ENCODE measurements at places on chromosomes 2 and 18.
A peak's percentile ranks its signal among the peaks of the same experiment; 100 is the strongest.

GRCh38 chr2:212904646-212905045 lies 246.8 kb downstream of the IKZF2 start:
- DNase-seq: no peak

DNA sequence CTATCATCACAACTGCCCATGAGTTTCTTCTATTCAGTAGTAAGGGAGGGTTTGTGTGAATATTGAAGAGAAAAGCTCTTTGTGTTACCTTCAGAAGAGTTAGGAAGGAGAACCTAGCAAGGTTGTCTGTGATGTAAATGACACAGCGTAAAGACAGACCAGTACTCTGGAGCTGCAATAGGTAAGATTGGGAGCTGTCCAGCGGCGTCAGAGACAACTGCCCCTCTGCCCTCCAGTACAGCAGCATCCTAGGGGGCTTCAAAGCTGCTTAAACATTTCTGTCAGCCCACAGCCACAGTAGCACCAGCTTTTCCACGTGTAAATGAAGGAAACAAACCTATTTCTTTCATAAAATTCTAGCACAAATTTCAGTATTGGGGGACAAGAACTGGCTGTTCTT lies 34.5 kb downstream of the NYAP2 start:
- DNase-seq: no peak

DNA sequence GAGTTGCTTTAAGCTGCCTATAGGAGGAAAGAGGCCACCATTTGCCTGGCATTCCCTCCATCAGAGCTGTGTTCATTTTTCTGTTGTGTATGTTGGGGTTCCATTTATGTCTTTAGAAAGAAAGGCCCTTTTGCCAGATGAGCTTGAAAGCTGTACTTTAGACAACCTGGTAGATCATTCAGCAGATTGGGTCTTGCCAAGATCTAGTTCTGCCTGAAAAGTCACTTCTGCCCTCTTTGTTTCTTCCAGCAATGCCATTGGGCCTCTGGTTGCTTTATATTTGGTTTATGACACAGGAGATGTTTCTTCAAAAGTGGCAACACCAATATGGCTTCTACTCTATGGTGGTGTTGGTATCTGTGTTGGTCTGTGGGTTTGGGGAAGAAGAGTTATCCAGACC lies 14.4 kb downstream of the SLC20A1 start:
- no peak for DNase-seq

DNA sequence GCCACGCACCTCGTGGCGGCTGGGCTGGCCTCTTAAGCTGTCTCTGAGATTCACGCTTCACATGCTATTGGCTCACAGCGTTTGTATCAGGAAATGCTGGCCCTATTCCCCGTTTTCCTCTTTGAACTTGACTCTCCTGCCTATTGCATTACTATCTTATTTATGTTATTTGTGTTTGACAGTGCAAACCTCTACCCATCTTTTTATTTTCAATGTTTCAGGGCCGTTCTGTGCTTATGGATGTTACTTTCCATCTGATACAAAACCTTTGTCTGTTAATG lies 149.9 kb upstream of the TWIST2 start:
- no peak for DNase-seq

DNA sequence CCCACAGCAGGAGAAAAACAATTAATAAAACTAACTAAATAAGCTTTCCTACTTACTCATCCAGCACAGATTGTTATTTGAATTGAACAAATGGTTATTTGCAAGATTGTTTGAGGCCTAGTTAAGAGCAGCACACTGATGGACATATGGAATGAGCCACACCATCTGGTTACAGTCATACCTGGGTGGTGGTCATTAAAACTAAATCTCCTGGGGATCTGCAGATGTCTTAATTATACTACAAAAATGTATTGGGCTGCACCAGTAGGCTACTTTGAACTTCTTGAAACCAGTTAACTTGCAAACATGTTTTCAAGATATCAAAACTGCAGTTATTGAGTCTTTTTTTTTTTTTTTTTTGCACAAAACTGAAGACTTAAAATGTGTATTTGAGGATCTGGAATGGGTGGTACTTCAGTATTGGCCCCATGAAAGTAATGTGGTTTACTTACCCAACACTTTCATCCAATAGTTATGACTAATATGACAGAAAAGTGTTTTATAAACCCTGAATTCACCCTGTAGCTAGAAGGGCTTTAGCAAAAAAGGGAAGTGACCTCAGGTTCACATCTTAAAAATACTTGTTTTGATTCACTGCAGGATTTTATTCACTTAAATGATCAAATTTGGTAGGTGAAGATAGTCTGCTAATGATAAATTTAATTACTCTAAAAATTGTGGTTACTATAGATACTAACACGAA lies 10.8 kb downstream of the AGFG1 start:
- no peak for DNase-seq

- no peak for DNase-seq
Observed at GRCh38 chr2:240209493-240209892, 69.0 kb upstream of the OTOS start.

GRCh38 chr2:109452318-109453305 lies 161.2 kb downstream of the SEPTIN10 start:
- DNase-seq: no peak

GRCh38 chr2:237604960-237605359 lies 14.4 kb upstream of the RAB17 start:
- DNase-seq: no peak

DNA sequence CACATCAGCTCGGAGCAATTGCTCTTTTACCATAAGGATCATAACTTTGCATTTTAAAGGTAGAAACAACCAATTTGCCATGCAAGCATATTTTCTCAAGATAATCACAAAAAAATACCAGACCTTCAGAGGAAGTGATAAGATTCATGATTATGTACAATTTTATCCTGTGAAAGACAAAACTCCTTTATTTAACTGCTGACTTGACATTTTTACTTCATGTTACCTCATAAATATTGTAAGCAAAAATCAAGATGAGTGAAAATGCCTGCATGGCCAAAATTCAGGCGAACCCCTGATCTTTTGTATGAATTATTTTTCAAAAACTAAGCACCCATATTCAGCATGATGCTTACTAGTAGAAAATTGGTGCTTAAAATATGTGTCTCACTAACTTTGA lies 246.4 kb downstream of the CD226 start:
- DNase-seq: no peak

DNA sequence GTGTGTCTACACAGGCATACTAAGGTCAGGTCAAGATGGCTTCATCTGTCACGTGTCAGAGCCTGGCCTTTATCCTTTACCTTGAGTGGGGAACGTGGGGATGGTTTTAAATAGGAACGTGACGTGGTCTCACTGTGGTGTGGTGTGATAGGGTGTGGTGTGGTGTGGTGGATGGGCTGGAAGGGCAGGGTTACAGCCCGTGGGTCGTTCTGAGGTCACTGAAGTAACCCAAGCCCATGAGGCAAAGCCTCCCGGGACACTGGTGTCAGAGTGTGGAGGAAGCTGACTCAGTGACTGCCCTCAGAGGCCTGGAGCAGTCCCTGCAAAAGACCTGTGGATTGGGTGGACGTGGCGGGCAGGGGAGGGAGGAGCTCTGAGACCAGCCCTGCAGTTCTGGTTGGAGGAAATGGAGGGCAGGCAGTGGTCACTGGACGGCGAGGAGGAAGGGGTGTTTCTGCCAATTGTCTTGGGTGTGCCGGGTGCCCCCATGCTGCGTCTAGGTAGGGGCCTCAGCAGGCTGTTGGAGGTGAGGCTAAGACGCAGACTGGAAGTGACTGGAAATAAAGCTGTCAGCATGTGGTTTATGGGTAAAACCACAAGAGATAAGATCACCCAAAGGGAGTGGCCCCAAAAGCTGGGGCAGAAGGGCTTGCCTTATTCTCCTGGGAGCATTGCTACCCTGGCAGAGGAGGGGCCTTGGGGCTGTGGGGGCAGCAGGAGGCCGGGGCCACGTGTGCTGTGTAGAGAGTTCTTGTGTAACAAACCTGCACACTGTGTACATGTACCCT lies 84.8 kb downstream of the SH3RF3 start:
- peak; percentile 42 for DNase-seq

DNA sequence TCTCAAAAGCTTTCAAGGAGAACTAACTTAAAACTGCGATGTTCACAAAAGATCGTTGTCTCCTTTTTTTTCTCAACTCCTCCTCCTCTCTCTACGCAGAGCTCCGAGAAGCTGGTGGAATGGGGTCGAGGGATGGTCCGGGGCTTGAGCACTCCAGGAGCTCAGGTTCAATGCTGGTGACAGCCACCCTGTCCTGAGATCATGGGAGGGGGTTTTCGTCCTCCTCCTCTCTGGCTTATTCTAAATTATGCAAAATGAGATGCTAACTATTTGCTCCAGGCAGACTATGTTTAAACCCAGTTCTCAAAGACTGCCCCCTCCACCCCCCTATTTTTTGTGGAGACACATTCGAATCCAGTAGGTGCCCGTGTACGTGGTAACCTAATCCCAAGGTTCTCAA lies 11.8 kb downstream of the TSHZ1 start:
- no peak for DNase-seq

DNA sequence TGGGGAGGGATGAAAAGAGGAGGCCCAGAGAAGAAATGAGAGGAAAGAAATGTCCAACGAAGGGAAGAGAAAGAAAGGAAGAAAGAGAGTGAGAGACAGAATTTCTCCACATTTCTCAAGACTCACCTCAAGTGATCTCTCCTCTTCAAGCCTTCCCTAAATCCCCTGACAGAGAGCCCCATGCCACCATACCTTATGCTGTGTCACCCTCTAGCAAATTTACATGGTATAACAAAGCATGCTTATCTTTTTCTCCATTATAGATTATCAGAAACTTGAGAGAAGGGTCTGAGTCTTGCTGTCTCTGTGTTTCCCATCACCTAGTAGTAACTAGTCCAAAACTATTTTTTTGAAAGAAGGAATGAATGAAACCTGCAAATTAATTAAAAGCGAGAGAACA lies 1208.4 kb downstream of the DPP10 start:
- DNase-seq: no peak

GRCh38 chr2:128316777-128317180 lies 1.9 kb downstream of the HS6ST1 start:
- no peak for DNase-seq

DNA sequence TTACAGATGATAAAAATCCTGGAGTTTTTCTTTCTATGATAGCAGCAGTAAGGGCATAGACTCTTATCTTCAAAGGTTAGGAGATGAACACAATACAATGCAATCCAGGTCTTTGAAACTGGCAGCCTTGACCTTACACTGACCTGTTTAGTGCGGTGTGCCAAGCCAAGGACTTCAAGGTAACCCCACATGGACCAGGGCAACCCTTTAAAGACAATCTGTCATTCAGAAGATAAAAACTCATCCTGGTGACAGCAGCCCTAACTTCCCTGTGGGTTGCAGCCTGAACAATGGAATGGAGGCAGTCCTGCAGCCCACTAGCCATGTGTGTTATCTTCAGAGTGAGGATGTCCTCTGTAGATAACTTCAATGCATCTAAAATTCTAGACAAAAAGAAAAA lies 78.1 kb downstream of the RTTN start:
- no peak for DNase-seq

- no peak for DNase-seq
Observed at GRCh38 chr2:60528281-60529020, 25.0 kb downstream of the BCL11A start.

- DNase-seq: no peak
Observed at GRCh38 chr2:126645211-126645618, 10.7 kb upstream of the GYPC start.

GRCh38 chr2:144143294-144144151 lies 376.4 kb downstream of the ZEB2 start:
- DNase-seq: no peak

- no peak for DNase-seq
Observed at GRCh38 chr2:94873362-94874276, 2.4 kb downstream of the TEKT4 start.

DNA sequence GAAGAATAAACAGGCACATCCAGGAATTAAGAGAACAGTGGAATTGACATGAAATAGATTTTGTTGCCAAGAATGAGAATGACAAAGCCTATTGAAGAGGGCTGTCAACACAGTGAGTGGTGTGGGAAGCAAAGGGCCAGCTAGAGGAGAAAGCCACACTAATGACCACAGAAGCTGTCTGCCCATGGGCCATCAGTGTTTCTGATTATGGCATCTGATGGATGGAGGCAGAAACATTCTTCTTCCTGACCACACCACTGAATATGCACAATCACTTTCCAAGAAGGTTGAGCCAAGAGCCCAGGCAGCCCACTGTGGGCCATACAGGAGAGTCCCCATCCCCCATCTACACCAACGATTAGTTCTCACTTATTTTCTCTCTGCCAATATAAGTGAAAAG lies 146.0 kb upstream of the SH3BP4 start:
- no peak for DNase-seq

- DNase-seq: no peak
Observed at GRCh38 chr2:223222397-223222796, 170.4 kb downstream of the KCNE4 start.

DNA sequence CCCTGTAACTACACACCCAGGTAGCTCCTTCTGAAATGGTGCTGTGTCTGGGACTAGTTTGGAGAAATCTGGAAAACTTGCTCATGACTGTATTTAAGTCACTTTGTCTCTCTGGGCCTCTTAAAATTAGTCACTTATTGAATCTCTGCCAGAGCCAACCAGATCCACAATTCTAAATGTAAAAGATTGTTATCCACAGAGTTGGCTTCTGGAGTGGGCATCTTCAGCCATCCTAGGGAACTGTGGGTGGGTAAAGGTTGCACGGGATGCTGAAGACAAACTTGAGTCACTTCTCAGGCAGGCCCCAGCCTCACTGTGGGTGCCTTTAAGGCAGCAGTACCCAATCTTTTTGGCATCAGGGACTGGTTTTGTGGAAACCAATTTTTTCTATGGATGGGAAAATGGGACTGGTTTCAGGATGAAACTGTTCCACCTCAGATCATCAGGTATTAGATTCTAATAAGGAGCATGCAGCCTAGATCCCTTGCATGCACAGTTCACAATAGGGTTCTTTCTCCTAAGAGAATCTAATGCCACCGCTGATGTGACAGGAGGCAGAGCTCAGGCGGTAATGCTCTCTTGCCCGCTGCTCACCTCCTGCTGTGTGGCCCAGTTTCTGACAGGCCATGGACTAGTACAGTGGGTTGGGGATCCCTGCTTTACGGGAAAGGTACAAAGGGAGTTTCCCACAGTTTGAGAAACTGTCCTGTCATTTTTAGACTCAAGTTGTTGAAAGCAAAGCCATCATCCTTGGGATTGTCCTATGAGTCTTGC lies 98.3 kb upstream of the SPRED2 start:
- DNase-seq: no peak

DNA sequence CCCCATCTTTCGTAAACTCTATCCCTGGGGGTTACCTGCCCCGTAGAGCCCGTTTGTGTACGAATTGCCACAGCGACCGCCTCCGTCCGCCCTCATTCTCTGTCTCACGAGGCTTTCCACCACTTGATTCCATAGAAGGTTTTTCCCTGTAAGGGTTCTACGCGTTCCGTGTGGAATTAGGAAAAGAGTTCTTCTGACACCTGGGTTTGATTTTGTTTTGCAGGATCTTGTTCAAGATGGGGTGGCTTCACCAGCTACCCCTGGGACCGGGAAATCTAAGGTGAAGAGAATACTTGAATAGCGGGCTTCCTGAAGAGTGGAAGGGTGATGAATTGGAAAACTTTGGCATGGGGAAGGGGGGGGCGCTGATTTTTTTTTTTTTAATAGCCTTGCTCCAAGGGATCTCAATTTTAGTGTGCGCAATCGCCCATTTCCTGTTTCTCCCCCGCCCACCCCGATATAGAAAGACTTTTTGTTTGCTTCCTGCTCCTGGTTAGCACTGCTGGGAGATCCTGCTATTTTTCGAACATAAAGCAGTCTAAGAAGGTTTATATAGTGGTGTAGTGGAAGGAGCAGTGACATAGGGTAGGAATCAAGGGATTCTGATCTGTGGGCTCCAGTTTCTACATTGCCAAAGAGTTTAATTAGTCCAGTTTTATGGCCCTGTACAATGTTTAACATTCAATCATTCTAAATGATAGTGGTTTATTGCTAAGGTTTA lies 564 bp downstream of the GCC2 start:
- DNase-seq: peak; percentile 1

All from activated CD8-positive, alpha-beta memory T cell treated with anti-CD3 and anti-CD28 coated beads for 1 hour (primary cell).